ENCODE measurements at places on chromosomes 6 and 20.

DNA sequence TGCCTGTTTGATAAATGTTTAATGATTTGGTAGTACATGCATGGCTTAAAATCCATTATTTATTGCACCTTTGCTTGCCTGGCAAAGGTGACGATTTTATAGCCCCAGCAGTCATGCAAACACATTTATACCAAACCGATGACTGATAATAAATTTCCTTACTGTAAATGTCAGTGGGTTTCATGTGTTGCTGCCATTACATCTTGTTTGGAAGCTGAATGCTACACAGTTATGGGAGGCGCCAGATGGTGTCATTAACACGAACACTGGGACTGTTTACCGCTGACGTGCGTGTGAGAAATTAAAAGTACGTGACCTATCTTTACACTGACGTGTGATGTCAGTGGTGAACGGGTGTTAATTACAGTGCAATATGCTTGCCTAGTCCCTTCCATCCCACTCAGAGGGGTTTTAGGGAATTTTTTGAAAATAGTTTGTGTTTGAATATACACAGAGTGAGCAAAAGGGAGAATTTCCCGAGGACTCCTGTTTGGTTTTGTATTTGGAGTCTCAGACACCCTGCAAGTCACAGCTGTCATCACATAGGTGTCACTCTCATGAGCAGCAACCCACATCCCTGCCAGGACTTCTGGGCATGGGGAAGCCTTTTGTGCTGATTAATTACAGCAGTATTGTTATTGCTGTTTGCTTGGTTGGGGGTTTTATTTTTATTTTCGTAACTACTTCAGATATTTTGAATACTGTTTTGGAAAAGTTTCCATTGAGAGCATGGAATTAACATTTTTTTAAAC is 151.8 kb upstream of the INSM1 start:
- no peak for DNase-seq

GRCh38 chr20:13231031-13231752 is 10.1 kb downstream of the ISM1 start:
- no peak for DNase-seq

DNA sequence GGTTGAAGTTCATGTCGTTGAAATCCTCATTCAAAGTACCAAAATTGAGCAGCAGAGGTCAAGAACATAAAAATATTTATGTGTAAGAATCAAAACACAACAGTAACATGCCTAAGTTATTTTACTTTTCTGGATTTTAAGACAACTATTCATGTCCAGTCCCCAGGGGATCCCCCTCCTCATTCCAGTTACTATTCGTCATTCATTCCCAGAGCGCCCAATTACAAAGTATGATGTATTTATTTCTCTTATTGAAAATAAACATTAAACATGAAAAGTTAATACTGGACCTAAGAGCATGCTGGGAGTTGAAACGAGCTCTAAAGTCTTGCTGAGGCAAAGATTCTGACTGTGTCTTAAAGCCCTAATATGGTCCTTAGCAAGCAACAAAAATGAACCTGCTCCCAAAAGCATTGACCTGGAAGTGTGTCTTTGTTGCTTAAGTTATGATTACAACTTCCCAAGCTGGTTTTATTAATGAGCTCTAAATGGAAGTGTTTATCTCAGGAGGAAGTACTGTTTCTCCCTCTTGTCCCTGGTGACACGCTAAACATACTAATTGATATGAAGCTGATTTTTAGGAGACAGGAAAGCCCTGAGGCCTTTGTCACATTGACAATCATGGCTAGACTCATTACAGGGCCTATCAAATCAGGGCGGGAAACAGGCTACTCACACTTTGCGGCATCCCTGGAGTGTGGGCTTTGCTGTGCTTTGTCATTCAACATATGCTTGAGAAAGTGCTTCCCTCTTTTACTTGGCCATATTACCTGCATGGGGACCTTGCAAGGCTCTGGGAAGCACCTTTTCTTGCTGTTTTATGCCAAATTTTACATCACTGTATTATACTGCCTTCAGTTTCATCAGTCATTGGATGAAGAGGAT is 192.2 kb upstream of the DTNBP1 start:
- DNase-seq, result no peak

- no peak for DNase-seq
These were observed 80.0 kb downstream of the ATRN start for GRCh38 chr20:3550837-3551236.

DNA sequence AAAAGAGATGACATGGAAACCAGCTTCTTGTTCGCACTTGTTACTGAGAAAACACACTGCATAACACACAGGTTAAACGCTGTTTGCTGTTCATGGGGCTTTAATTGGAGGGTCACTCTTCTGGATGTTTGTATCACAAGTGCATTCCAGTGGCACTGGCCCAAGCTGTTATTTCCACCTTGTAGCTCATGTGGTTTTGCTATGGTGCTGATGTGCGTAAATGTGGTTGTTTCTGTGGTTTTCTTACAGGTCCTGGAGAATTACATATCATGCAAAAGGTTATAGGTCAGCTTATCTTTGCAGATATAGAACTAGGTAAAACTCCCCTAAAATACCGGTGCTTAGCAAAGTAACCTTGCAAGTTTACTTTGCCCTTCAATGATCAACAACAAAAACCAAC is 89.3 kb upstream of the AHI1 start:
- no peak for DNase-seq

- no peak for DNase-seq
These were observed 48.9 kb downstream of the PIGU start for GRCh38 chr20:34628026-34628425.

- DNase-seq, result no peak
These were observed 74.4 kb downstream of the MKKS start for GRCh38 chr20:10359621-10360040.

- DNase-seq, result no peak
These were observed 6.2 kb downstream of the COL9A3 start for GRCh38 chr20:62822788-62823651.

- DNase-seq, result no peak
These were observed 80.0 kb downstream of the AKAP7 start for GRCh38 chr6:131215219-131215618.

DNA sequence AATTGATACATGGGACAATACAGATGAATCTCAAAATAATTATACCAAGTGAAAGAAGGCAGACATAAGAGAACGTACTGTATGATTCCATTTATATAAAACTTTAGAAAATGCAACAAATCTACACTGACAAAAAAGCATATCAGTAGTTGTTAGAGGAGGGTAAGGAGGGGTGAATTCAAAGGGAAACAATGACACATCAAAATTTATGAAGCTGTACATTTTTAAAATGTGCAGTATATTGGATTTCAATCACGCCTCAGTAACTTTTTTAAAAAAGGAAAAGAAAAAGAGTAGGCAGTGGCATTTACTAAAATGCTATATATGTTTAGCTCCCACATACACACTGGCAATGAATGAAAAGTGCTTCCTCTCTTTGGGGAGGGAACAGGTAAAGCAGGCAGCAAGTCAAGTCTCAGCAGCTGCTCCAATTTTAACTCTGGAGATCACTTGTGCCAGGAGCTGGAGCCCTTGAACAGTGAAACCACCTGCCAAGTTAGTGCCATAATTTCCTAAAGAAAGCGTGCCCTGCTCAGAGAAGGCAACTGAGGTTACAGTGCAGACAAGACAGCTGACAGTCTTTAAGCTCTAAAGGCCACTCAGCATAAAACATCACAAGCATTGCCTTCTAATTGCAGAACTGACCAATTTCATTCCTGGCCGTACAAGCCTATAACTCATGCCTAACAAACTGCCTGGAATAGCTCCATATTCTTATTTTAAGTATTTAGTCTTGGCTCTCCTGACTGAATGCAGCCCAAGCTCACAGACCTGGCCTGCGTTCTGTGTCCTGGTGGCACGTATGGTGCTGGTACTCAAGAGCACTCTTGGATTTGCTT is 10.9 kb downstream of the FKBP1A start:
- DNase-seq, result no peak

DNA sequence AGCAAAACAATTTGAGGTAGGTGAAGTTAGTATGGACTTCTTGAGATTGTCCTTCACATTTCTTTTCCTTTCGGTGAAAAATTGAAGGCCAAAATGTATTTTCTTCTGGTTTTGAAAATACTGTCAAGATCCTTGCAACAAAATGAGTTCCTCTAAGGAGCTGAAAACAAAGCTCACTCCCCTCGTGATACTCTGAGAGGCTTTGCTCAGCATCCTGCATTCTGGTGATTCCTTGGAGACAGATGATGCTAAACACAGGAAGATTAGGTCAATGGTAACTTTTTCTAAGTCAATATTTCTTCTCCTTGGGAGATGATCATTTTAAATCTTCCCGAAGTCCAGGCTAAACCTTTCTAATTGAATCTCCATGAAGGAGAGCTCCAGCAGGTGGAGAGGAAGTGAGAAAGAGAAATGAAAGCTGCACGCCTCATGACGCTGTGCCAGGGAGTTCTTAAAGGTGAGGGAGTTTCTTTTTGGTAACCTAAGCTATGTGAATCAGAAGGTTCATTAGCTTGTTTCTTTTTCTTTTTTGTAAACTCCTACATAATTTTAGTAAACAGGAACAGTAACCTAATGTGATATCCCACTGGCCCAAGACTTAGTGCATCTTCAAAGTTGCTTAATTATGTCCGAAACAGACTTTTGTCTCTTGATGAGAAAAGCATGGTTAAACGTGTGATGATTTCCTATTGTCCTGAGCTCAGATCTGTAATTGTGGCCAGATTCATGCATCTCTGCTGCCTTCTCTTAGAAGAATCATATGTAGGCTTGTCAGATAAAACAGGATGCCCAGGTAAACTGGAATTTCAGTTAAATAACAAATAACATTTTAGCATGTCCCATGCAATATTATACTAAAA is 15.0 kb downstream of the ESR1 start:
- no peak for DNase-seq

DNA sequence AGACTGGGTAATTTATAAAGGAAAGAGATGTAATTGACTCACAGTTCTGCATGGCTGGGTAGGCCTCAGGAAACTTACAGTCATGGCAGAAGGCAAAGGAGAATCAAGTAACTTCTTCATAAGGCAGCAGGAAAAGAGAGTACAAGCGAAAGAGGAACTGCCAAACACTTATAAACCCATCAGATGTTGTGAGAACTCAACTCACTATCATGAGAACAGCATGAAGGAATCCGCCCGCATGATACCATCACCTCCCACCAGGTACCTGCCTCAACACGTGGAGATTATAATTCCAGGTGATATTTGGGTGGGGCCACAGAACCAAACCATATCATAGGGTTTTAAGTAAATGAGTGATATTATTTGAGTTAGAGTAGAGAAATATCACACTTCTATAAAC is 189.3 kb downstream of the TSHZ2 start:
- DNase-seq, result no peak

DNA sequence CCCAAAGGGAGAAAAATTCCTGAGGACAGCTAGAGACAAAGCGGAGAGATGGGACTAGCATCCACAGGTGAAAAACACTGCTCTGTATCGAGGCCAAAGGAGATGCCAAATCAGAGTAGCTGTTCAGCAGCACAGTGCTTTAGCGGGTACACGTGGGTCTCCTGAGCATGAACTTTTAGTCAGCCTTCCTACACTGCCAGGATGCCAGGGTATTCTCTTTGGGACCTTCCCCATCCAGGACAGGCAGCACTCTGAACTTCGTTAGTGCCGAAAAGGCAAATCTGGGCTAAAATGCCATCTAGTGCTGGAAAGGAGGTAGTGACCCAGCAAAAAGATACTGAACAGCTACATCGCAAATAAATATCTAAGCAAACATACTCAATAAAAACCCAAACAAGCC is 64.9 kb downstream of the C6orf58 start:
- no peak for DNase-seq

DNA sequence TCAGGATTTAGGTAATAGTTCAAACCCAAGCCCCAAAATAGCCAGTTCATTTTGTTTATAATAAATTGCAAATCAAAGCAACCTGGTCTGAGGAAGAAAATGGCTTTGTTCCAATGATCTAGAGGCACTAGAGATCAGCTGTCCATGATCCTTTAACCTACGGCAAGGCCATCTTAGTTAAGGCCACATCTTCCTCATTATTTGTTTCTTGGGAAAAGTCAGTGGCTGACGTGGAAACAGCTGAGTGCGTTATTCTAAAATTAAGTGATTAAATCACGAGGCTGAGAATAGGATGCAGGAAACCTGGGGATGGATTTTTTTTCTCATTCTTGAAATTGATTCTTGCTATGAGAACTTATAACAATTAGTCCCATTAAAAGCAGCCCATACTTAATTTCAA is 10.1 kb upstream of the TENT5A start:
- no peak for DNase-seq

All from stimulated activated CD4-positive, alpha-beta T cell treated with anti-CD3 and anti-CD28 coated beads, Interleukin-15, amount 100 ng/mL, for 1 hour (primary cell).